A549 treated with DMSO at 1 μM for 4 hours (cell line): ENCODE measurements at places on chromosomes 3 and 15. TPM values are rescaled to one million over a fixed set of nuclear protein-coding genes. Genes with fewer than 3 reads are reported as not detected.

Gene IL17RB
- total RNA-seq: 0.81 to 1.3 TPM (median 1.0 TPM) in 5 replicates

Gene TTLL13
- total RNA-seq: 0.14 to 0.16 TPM (median 0.15 TPM) in 4 of 5 replicates, not detected in the other

Gene WDR72
- 6.0 to 8.0 TPM (median 7.6 TPM) in 5 replicates for total RNA-seq

Gene PLCL2
- total RNA-seq: 6.4 to 8.8 TPM (median 7.1 TPM) in 5 replicates

Gene ZBBX
- total RNA-seq: not detected in 5 replicates

Gene SLC9C1
- total RNA-seq: not detected in 5 replicates

Gene TMEM212
- total RNA-seq: not detected in 5 replicates

Gene GOLGA8S
- 0.07 to 0.18 TPM (median 0.17 TPM) in 5 replicates for total RNA-seq

Gene COL8A1
- not detected in 5 replicates for total RNA-seq

Gene CAPN3
- 0.21 to 0.95 TPM (median 0.23 TPM) in 5 replicates for total RNA-seq

Gene BTLA
- 0.02 to 0.06 TPM in 2 of 5 replicates, not detected in the others for total RNA-seq

Gene CACNA2D2
- total RNA-seq: 0.36 to 0.78 TPM (median 0.42 TPM) in 5 replicates

Gene CNTN6
- total RNA-seq: not detected in 5 replicates

Gene ANKRD63
- 0.11 to 0.28 TPM (median 0.20 TPM) in 5 replicates for total RNA-seq

Gene C3orf52
- 10.6 to 17.7 TPM (median 15.1 TPM) in 5 replicates for total RNA-seq

Gene MYZAP
- 0.51 to 0.88 TPM (median 0.63 TPM) in 5 replicates for total RNA-seq

Gene A4GNT
- total RNA-seq: not detected in 5 replicates

Gene CPEB1
- total RNA-seq: 2.1 to 3.9 TPM (median 3.5 TPM) in 5 replicates

Gene GABRA5
- 82.0 to 116 TPM (median 111 TPM) in 5 replicates for total RNA-seq

Gene GOLGA8G
- total RNA-seq: 0.04 TPM in 1 of 5 replicates, not detected in the others

Gene TMEM87A
- 25.9 to 37.8 TPM (median 28.8 TPM) in 5 replicates for total RNA-seq

Gene BCHE
- total RNA-seq: 1.1 to 1.2 TPM (median 1.1 TPM) in 5 replicates

Gene MAGEL2
- 0.01 TPM in 1 of 5 replicates, not detected in the others for total RNA-seq

Gene ACTL6A
- total RNA-seq: 54.2 to 69.7 TPM (median 58.3 TPM) in 5 replicates

Gene PLA2G4E
- total RNA-seq: not detected in 5 replicates

Gene WDR49
- total RNA-seq: not detected in 5 replicates

Gene RTP3
- not detected in 5 replicates for total RNA-seq

Gene ARRDC4
- total RNA-seq: 0.19 to 0.31 TPM (median 0.21 TPM) in 5 replicates

Gene RHCG
- 33.6 to 42.7 TPM (median 35.6 TPM) in 5 replicates for total RNA-seq

Gene SCAP
- total RNA-seq: 24.4 to 32.8 TPM (median 28.7 TPM) in 5 replicates

Gene HESX1
- total RNA-seq: 0.09 to 0.27 TPM (median 0.25 TPM) in 5 replicates

Gene KCNH8
- 0.01 TPM in 1 of 5 replicates, not detected in the others for total RNA-seq

Gene IQCF5
- not detected in 5 replicates for total RNA-seq

Gene SEC62
- 77.6 to 128 TPM (median 94.4 TPM) in 5 replicates for total RNA-seq

Gene RAB43
- 3.1 to 7.3 TPM (median 4.7 TPM) in 5 replicates for total RNA-seq

Gene PLSCR2
- 0.21 TPM in 1 of 5 replicates, not detected in the others for total RNA-seq

Gene CDHR4
- total RNA-seq: 0.15 to 0.46 TPM (median 0.30 TPM) in 5 replicates

Gene ZKSCAN7
- total RNA-seq: not detected in 5 replicates

Gene FOXB1
- total RNA-seq: not detected in 5 replicates

Gene LRRC15
- total RNA-seq: 0.14 to 0.25 TPM (median 0.17 TPM) in 5 replicates

Gene PCSK6
- 10.9 to 12.5 TPM (median 11.9 TPM) in 5 replicates for total RNA-seq

Gene OPA1
- total RNA-seq: 27.2 to 34.8 TPM (median 30.3 TPM) in 5 replicates

Gene WDR53
- total RNA-seq: 8.7 to 12.1 TPM (median 10.2 TPM) in 5 replicates

Gene GOLIM4
- 16.7 to 22.9 TPM (median 20.9 TPM) in 5 replicates for total RNA-seq

Gene LMAN1L
- total RNA-seq: not detected in 5 replicates

Gene ANKRD34C
- not detected in 5 replicates for total RNA-seq

Gene MOBP
- 0.02 to 0.28 TPM (median 0.07 TPM) in 3 of 5 replicates, not detected in the others for total RNA-seq

Gene HDC
- total RNA-seq: 0.06 to 0.14 TPM (median 0.14 TPM) in 3 of 5 replicates, not detected in the others

Gene LEKR1
- total RNA-seq: 0.39 to 1.1 TPM (median 1.0 TPM) in 5 replicates

Gene CHRM5
- total RNA-seq: 0.05 TPM in 1 of 5 replicates, not detected in the others

Gene HERC2
- total RNA-seq: 39.8 to 56.4 TPM (median 48.8 TPM) in 5 replicates

Gene SAMMSON
- not detected in 5 replicates for total RNA-seq

Gene MINAR1
- total RNA-seq: 0.42 to 0.71 TPM (median 0.64 TPM) in 5 replicates

Gene MRPL3
- 95.9 to 107 TPM (median 99.6 TPM) in 5 replicates for total RNA-seq

Gene POC1A
- total RNA-seq: 15.5 to 20.4 TPM (median 17.8 TPM) in 5 replicates
